ENCODE measurements at places on chromosomes 4 and X.

DNA sequence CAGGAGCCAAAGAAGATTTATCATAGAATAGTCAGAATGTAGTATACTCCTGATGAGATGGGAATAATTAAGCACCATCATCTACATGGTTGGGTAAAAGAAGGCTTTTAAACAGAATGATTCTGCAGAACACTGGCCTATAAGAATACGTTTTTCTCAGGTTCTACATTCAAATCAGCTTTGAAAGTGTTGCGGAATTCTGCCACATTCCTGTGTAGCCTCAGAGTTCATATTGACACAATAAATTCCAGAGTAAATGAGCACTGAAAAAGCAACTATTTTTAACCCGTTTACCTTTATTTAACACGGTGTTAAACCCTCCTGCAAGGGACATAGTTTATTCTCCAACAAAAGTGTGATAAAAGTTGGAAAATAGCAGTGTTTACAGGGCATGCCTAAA, 950.2 kb upstream of the SLIT2 start:
- DNase-seq = no peak

GRCh38 chr4:75844151-75844662, 58.0 kb downstream of the PPEF2 start:
- no peak for DNase-seq

GRCh38 chrX:31832263-31832662, 760.4 kb upstream of the FTHL17 start:
- no peak for DNase-seq

GRCh38 chr4:138538743-138539142, 296.6 kb upstream of the SLC7A11 start:
- no peak for DNase-seq

DNA sequence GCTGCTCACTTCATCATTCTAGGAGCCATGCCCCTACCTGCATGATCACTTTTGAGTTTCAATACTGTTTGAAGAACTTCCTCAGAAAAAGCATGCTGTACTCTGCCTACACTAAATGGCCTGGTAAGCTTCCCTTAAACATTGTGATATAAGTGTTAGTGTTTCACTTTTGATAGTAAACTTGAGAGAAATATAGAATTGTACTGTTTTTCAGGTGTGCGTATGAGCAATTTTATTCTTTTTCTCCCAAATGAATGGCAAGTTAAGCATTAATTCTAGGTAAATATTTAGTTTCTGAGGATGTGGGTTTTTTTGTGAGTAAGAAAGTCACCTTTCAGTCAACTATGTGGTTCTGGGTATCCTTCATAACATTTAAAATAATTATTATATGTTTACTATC, 484.5 kb downstream of the IL15 start:
- no peak for DNase-seq

All from stimulated activated CD4-positive, alpha-beta T cell treated with anti-CD3 and anti-CD28 coated beads, Interleukin-2, amount 100 ng/mL, for 24 hours (primary cell).